ENCODE measurements at places on chromosomes 11 and 22. TPM values are rescaled to one million over a fixed set of nuclear protein-coding genes. Genes with fewer than 3 reads are reported as not detected.

DNA sequence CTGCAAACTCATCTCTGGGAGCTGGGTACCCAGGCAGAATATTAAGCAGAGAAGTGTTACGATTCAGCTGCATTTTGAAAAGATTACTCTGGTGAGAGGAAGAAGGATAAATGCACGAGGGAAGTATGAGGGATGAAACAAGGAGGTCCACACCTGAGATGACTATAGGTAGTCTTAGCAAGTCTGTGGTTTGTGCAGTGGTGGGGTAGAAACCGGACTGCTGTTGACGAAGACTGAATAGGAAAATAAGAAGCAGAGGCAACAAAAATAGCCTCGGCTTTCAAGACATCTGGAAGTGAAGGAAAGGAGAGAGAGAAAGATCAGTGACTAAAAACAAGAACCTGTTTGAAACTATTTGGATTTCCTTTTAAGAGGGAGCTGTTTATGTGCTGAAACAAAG lies 810.8 kb downstream of the OPCML start:
- H3K36me3 ChIP-seq: peaks cover 8% of the 10 kb centered on the region
- peaks cover 18% of the 10 kb centered on the region for H3K4me1 ChIP-seq
- no peak overlapping the region for H3K4me3 ChIP-seq
- peaks cover 1% of the 10 kb centered on the region for H3K27me3 ChIP-seq
- DNase-seq: no peak
- no peak overlapping the region for H3K27ac ChIP-seq

- H3K36me3 ChIP-seq: peaks cover 11% of the 10 kb centered on the region
- peak overlapping the region; percentile 86 for H3K4me3 ChIP-seq
- no peaks in the 10 kb centered on the region for H3K27me3 ChIP-seq
- H3K4me1 ChIP-seq: peaks cover 85% of the 10 kb centered on the region
- peak; percentile 96 for DNase-seq
These were observed 15.2 kb downstream of the BCL9L start for GRCh38 chr11:118910309-118911112.

- no peak overlapping the region for H3K27ac ChIP-seq
- no peaks in the 10 kb centered on the region for H3K36me3 ChIP-seq
- no peak for DNase-seq
- H3K27me3 ChIP-seq: peaks cover 32% of the 10 kb centered on the region
- H3K4me1 ChIP-seq: peaks cover 31% of the 10 kb centered on the region
These were observed 98.9 kb downstream of the ZBTB16 start for GRCh38 chr11:114158421-114158820.

DNA sequence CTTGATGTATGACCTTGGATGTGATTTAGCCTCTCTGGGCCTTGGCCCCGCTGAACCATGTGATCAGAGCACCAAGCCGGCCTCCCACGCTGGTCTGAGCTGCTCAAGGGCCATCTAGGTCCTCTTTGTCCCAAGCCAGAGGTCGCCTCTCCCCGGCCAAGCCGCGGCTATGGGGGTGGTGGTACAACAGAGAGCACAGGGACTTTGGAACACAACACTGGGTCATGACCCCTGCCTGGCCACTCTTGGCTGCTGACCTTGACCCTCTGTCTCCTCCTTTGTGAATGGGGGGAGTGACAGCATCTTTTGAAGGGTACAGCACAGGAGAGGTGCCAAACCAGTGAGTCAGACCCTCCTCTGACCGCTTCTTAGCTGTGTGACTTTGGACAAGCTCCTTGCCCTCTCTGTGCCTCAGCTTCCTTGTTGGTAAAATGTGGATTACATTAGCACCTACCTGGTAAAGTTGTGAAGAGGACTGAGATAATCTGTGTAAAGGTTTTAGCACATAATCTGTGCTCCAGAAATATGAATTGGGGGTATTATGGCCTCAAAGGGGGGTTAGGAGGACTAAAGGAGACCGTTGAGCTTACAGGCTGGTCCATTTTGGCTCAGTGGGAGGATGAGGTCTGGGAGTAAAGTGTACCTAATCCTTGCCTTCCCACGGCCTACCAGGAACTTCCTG lies 4.7 kb downstream of the SCYL1 start:
- peaks cover 2% of the 10 kb centered on the region for H3K4me1 ChIP-seq
- peaks cover 2% of the 10 kb centered on the region for H3K27me3 ChIP-seq
- H3K4me3 ChIP-seq: no peak overlapping the region
- H3K36me3 ChIP-seq: peaks cover 31% of the 10 kb centered on the region

GRCh38 chr11:18710545-18710944 lies 12.0 kb downstream of the TMEM86A start:
- H3K36me3 ChIP-seq: no peaks in the 10 kb centered on the region
- DNase-seq: no peak
- H3K4me3 ChIP-seq: no peak overlapping the region
- H3K4me1 ChIP-seq: no peaks in the 10 kb centered on the region
- H3K27ac ChIP-seq: no peak overlapping the region

DNA sequence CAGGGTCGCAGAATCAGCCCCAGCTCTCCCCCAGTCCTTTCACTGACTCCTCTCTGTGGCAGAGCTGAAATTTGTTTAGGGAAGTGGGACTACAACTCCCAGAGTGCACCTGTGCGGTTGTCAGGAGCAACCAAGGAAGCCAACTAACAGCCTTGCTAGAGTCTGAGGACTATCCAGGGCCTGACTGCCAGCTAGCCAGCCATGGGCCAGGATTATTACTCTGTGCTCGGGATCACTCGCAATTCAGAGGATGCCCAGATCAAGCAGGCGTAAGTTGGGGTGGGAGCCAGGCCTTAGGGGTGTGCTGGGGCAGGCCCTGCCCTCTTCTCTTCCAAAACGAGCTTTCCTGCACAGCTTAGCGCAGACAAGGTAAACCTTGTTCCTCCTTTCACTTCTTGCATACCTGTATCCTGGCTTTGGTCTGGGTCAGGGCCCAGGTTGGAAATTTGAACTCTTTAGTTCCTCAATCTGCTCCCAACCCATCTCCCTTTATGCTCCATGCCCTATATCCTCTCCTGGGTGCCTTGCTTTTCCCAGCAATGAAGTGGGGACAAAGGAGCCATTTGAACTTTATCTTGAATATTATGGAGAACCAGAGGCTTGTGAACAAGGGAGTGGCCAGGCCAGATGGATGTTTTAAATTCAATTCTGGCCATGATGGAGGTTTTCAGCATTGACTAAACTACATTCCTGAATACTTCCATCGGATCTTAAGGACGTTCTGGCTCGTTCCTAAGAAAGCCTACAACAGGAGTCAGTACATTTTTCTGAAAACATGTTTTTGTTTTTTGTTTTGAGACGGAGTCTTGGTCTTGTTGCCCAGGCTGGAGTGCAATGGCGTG lies at the start of gene DNAJB13:
DNAJB13 (plus strand) TSS at position 158 of the 842 bp plus-strand sequence; CDS start at position 202, 44 bp downstream.
- H3K36me3 ChIP-seq: 0 out of 2 replicates have a peak, but pooled peaks cover 4% of the 10 kb centered on the region
- DNase-seq: peak; percentile 55
- H3K4me3 ChIP-seq: no peak within 1 kb of the TSS
- H3K27me3 ChIP-seq: peaks cover 2% of the 10 kb centered on the region

DNA sequence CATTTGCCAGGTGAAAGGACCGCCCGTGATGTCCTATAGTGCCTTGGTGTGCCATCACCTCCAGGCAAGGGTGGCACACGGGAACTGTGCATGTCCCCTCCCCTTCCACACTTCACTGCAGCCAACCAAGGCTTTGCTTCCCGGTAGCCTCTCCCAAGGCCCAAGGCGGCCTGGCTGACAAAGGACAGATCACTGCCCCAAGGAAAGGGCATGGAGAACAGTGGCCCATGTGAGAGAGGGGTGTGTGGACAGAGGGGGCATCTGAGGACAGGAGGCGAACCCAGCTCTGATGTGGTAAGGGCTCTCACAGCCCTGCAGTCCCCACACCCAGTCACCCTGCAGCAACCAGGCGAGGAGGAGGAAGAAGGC lies 50.4 kb downstream of the RPUSD4 start:
- H3K4me1 ChIP-seq: peaks cover 11% of the 10 kb centered on the region
- DNase-seq: no peak
- H3K27ac ChIP-seq: no peak overlapping the region
- H3K36me3 ChIP-seq: no peaks in the 10 kb centered on the region
- H3K4me3 ChIP-seq: no peak overlapping the region
- peaks cover 16% of the 10 kb centered on the region for H3K27me3 ChIP-seq

DNA sequence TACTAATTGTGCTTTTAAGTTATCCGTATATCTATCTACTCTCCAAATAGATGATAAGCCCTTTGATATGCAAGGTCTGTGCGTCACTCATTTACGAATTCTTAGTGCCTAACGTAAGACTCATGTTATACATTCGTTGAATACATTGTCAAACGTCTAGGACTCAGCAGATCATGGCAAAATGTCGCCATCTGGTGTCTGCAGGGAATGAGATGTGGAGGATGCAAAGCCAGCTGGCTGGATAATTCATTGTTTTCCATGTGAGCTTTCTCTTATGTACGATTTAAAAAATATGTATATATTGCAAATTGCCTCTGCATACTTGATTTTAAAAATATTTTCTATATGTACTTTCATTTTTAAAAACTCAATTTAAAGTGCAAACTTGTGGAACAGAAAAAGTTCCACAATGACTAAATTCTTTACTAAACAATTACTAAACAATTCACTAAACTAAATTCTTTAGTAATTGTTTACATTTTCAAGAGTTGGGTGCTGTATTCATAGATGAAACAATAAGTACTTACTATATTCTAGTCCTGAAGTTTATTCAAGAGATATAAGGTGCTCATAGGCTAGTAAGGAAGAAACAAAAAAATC lies 33.8 kb downstream of the ZNF202 start:
- H3K4me3 ChIP-seq: no peak overlapping the region
- peak; percentile 72 for DNase-seq
- peaks cover 25% of the 10 kb centered on the region for H3K27me3 ChIP-seq

GRCh38 chr11:60835534-60835846 lies 6.4 kb upstream of the CCDC86 start:
- no peak overlapping the region for H3K4me3 ChIP-seq
- H3K4me1 ChIP-seq: peaks cover 41% of the 10 kb centered on the region
- DNase-seq: no peak
- no peaks in the 10 kb centered on the region for H3K36me3 ChIP-seq
- H3K27me3 ChIP-seq: peaks cover 12% of the 10 kb centered on the region
- H3K27ac ChIP-seq: no peak overlapping the region

GRCh38 chr11:65357856-65358356 lies 3.4 kb downstream of the TIGD3 start:
- DNase-seq: no peak
- no peaks in the 10 kb centered on the region for H3K36me3 ChIP-seq
- peaks cover 8% of the 10 kb centered on the region for H3K27me3 ChIP-seq

- no peaks in the 10 kb centered on the region for H3K36me3 ChIP-seq
- DNase-seq: no peak
- no peaks in the 10 kb centered on the region for H3K27me3 ChIP-seq
- 0 out of 2 replicates have a peak overlapping the region, but pooled peaks have one; percentile 82 for H3K27ac ChIP-seq
- no peak overlapping the region for H3K4me3 ChIP-seq
- H3K4me1 ChIP-seq: peaks cover 78% of the 10 kb centered on the region
These were observed 128.9 kb downstream of the RBFOX2 start for GRCh38 chr22:35899736-35900135.

DNA sequence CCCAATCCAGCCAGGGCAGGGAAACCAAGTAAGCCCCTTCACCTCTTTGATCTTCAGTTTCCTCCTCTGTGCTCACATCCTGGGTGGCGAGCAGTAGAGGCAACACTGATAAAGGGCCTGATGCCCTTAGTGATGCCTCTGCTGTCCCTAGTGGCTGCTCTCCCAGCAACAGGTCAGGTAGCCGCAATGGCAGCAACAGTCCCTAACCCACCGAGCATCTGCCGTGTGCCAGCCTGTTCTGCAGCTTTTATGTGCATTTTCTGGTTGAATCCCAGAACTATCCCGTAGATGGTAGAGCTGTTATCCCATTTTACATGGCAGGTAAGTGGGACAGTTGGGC lies 5.2 kb downstream of the SCYL1 start:
- peak overlapping the region; percentile 46 for H3K4me3 ChIP-seq
- H3K27me3 ChIP-seq: peaks cover 4% of the 10 kb centered on the region
- peak overlapping the region; percentile 22 for H3K27ac ChIP-seq
- H3K36me3 ChIP-seq: peaks cover 34% of the 10 kb centered on the region
- no peak for DNase-seq
- no peaks in the 10 kb centered on the region for H3K4me1 ChIP-seq

ARHGAP20 gene
- 0.96 TPM for total RNA-seq

All from HFFc6 (cell line).